ENCODE measurements at places on chromosomes 4 and X.

DNA sequence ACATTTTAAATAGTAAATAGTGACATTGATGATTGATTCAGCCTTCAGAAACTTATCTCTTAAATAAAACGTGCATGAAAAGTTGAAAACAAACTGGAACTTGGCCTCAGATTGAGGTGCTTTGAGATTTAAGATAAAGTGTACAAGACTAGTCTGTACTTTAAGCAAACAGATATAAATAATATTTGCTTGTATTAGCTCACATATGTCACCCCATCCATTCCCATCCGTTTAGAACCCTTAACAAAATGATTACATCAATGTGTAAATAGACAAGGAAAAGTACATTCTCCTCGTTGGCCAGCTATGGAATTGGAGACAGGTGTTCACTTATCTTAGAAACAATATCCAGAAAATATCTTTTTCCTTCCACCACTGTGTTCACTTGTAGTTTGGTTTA is 130.8 kb downstream of the BANK1 start:
- no peak for DNase-seq

DNA sequence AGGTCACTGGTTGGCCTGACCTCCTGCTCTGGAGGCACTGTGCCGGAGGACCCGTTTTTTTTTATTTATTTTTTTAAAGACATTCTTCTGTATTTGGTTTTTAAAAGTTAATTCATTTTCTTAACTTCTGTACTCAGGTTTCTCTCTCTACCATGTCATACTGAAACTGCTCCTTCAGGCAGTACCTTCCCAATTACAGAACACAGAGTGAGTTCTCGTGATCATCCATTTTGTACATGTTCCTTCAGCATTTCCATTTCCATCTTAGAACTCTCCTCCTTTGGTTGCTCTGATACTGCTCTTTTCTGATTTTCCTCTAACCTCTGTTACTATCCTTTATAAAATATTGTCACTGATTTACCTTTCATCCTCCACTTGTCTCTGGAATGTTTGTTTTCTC is 17.9 kb downstream of the UBE2K start:
- DNase-seq = no peak

DNA sequence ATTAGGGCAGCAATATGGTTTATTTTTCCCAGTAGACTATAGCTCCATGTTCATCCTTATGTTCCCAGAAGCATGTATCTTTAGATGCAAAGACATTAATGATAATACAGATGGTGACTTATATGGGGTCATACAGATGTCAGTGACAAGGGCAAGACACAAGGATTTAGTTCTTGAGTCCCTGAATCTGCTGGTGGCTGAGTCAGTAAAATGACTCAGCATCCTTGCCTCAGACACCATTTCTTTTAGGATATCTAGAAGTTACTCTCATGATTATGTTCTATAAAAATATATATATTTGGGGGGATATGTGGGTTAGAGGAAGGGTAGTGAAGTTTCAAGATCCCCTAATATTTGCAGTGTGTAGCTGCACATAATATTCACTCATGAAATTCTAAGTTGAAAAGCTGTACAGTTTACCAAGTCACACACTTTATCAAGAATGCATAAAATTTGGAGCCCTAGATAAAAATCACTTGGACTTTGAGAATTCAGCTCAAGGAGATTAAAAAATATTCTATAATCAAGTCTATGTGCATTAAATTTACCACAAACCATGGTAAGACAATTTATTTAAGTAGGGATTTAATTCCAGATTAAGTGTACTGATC is 101.9 kb downstream of the LNX1 start:
- DNase-seq = peak; percentile 29

DNA sequence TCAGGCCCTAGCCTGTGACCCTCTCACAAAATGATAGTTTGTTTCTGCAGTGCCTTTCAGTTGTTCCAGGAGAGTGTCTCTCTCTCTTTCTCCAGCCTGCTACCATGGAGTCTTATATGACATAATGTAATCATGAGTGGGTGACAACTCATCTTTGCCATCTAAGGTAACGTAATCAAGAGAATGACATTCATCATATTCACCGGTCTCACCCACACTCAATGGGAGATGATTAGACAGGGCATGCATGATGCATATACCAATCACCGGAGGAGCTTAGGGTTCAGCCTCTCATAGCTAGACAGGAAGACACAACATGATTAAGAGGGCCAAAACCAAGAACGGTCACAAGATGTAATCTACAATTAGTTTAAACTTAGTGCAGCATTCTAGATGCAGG is 97.1 kb upstream of the FAM9B start:
- no peak for DNase-seq

GRCh38 chr4:137630252-137630651 is 98.0 kb upstream of the PCDH18 start:
- DNase-seq = no peak

- peak; percentile 48 for DNase-seq
These were observed 31.3 kb downstream of the IGFBP7 start for GRCh38 chr4:57078685-57079521.

- DNase-seq = no peak
These were observed 432.8 kb downstream of the ANKRD50 start for GRCh38 chr4:124279741-124280140.

GRCh38 chrX:153922932-153923857 is 2.9 kb downstream of the ARHGAP4 start:
- DNase-seq = peak; percentile 71

DNA sequence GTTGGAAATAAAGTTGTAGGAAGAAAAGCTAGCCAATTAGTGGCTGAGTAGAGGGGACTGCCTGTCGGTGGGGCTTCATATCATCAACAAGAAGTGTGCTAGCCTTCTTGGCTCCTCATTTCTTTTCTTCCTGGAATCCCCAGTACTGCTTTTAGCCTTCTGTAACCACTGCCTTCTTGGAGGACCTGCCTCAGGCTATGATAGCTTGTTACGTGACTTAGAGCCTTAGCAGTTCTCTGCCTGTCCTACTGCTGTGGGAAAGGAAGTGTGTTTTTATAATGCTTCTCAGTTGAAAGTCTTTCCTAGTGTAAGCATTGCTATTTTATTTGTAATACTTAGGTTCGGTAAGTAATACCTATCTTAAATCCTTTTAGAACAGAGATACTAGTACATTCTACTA is 61.9 kb downstream of the LARP1B start:
- no peak for DNase-seq

DNA sequence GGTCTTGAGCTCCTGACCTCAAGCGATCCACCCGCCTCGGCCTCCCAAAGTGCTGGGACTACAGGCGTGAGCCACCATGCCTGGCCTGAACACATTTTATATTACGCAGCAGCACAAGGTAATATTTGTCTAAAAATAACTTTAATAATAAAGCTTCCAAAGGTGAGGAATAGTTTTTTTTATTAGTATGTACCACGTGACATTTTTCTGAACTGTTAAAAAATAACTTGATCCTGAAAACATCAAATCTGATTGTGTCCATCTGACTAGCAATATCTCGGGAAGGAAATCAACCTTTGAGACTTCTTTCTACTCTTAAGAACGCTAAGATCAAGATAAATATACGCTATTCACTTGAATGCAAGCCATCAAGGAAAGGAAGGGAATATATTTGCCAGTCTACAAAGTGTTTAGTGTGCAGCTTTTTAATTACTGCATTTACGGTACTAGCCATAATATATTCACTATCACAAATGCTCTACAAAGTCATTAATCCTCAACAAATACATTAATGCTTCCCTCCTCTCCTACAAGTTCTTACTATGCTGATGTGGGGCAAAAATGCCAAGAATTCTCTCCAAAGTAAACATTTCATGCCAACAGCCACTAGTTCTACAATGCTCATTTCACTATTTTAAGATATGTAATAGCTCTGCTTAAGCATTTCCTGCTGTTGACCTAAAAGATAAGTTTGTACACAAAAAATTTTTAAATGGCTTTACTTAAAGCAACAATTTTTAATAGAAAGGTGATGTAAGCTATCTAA is 143.6 kb downstream of the APBB2 start:
- DNase-seq = no peak

DNA sequence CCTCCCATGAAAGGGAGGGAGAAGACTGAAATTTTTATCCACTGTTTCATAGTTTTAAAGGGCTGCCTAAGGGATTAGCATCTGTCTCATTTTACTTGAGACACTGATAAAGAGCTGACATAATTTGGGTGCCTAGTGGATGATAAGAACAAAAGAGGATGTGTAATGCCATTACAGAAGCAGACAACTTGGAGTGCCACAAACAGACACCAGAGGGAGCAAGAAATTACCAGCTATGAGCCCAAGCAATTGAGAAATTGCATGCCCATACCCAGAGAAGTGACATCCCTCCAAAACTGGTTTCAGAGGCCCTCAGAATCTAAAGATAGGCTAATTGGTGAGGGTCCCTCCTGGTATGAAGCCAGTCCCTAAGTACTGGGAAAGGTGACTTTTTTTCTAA is 38.5 kb upstream of the POU3F4 start:
- DNase-seq = peak; percentile 52

- no peak for DNase-seq
These were observed 56.7 kb downstream of the SPINK2 start for GRCh38 chr4:56764775-56765174.

- DNase-seq = no peak
These were observed 269.2 kb downstream of the CBLL2 start for GRCh38 chrX:22541926-22542325.

DNA sequence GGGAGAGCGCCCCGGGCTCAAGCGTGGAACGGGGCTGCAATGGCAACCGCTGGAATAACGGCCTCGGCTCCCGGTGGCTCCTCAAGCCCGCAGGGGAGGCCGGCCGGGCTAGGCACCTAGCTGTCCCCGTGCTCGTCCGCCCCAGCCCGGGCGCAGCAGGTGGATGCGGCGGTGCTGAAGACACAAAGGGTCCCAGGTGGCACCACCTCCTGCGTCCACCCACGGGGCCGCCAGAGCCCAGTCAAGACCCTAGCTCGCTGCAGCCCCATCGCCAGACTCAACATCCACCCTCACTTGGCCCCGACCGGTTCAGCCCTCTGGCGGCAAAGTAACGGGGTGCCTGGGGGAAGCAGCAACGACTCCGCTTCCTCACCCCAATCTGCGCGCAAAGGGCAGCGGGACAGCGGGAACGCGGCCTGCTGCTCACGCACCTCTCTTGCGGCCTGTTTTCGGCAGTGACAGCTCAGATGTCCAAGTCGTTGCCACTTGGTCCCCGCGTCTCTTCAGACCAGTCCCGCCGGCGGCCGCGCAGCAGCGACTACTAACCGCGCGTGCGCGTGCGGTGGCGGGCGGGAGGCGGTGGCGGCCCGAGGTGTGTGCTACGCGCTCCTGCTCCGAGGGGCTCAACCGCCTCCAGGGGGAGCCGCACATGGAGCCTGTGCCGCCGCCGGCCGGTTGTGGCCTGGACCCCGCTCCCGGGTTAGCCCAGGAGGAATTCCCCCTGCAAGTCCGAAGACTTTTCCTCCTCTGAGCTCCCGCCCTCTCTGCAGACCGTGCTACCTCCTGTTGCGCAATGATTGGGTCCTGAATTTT is at the start of gene CLGN:
Gene CLGN, minus strand, starts transcription at position 543 of the 813 bp plus-strand sequence. CDS start 14,570 bp downstream, outside the sequence.
- peak; percentile 90 for DNase-seq

GRCh38 chr4:41741354-41741753 is 7.2 kb downstream of the PHOX2B start:
- DNase-seq = no peak

GRCh38 chrX:148035380-148035779 is 54.2 kb downstream of the FMR1NB start:
- no peak for DNase-seq

DNA sequence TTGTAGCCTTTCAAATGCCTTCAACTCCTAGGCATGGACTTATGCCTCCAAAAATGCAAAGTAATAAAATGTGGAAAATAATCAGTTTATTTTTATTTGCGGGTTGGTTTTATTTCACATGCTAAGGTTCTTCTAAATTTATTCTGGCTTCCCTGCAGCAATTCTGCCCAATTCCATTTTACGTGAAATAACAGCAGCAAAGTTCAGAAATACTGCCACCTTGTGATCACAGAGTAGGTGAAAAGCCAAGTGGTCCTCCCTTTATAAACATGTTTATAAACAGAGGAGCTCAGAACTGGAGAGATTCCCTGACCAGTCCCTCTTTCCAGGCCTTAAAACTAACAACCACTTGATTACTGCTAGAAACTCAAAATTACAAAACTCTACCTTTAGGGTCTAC is 14.7 kb upstream of the DCHS2 start:
- DNase-seq = peak; percentile 54

DNA sequence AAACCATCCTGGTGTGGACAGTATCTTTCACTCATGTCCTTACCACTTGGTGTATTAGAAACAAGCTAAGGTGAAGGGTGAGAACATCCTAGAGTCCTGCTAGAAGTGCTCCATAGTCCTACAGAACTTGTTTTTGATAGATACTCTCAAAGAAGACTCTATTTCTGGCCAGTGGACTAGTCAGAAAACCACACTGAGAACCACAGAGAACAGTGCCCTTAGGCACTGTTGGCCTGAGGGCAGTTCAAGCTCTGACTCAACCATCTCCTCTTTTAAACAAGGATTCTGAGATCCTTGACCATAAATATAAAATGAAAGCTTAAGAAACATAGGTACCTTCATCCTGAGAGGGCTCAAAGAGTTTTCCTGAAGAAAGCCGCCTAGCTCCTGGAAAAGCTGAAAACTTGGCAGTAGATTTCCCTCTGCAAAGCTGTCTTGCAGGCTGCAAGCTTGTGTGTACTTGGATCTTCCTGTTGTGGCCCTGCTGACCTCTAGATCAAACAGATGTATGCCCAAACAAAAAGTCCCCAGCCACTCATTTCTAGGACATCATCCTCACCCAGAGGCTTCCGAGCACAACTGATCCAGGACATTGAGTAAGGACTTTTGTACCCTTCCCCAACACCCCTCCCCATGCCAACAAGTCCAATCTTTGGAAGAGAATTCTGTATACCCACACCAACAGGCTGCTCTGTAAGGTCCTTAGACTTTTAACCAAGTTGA is 111.6 kb upstream of the CXCL13 start:
- DNase-seq = no peak

DNA sequence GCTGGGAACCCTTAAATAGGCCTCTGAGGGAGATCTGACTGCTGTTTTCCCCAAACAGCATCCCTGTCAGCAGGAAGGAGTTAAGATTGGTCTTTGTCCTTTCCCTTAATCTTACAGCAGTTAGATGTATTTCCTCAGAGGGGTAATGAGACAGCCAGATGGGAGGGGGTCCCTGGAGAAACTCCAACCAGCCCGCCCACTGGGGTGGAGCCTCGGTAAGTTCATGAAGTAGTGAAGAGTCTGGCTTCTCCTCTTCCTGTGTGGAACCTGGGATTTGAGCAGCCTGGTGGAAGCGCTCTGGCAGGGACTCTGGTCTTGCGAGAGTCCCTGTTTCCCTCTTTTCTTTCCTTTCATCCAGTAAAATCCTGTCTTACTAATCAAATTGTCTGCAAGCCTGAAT is 330.0 kb downstream of the TLL1 start:
- no peak for DNase-seq

- DNase-seq = no peak
These were observed 19.4 kb upstream of the PRSS12 start for GRCh38 chr4:118372251-118372650.
